ENCODE measurements at places on chromosomes 6 and 20.

DNA sequence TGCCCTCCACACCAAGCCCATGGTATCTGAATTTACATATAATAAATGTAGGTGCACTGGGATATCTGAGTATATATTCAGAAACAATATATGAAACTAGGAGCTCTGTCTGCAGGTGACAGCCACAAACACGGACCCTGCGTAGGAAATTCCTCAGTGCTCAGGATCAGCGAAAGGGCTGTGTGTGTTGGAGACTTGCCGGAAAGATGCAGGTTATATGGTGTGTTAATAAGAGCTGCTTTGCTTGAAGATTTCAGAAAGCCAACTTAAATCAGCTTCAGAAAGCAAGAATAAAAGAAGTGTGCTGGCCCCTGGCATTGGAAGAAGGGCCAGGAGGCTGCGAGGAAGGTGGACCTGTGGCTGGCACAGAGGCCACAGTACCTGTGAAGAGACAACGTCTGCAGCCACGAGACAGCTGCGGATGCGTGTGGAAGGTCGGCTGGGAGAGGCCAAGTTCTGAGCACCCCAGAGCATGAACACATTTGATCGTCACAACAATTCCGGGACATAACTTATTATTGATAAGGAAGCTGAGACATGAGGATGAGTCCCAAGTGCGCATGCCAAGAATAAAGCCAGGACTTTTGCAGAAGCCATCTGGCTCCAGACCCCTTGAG is 183.2 kb downstream of the DLL1 start:
- no peak for DNase-seq

GRCh38 chr6:33944686-33945411 is 141.0 kb upstream of the MLN start:
- no peak for DNase-seq

DNA sequence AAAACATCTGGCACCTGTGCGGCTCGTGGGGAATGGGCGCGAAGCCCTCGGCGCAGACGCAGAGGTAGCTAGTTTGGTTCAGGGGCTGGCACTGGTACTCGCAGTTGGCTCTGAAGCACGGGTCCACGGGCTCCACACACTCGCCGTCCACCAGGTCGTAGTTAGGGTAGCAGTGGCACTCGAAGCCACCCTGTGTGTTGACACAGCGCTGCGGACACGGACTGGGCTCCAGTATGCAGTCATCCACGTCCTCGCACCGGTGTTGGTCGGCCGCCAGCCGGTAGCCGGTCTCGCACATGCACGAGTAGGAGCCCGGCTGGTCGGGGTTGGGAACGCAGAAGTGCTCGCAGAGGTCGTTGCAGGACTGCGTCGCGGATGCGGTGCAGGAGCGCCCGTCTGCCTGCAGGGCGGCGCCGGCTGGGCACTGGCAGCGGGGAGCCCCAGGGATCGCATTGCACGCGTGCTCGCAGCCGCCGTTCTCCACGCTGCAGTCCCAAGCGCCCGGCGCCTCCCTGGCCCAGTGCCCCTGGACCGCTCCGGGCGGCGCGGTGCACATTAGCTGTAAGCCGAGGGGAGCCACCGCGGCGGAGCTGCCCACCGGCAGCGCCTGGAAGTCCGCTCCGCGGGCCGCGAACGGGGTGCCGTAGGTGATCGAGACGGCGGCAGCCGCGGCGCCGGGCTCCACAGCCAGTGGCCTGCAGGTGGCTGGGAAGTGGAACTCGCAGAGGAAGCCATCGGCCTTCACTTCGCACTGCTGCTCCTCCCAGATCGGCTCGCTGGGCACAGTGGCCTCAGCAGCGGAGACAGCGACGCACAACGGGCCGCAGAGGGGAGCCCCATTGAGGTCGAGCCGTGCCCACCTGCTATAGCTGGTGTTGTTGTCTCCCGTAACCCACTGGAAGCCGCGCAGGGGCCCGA is 930 bp downstream of the THBD start:
- peak; percentile 36 for DNase-seq

DNA sequence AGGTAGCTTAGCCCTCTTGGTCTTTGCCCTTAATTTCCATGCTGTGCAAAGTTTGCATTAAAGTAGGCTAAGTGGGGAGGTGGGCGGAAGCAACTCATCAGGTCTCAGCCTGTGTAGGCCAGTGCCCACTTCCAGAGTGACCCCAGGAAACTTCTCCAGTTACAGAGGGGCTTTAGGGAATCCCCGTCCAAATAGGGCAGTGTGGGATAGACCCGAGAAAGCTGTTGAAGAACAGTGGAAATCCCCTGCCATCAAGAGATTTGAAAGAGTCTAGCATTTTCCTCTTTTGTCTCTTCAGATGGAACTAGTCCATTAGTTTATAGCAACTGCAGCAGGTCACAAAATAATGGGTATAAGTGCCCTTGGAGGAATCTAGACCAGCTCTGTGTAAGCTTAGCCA is 20.2 kb downstream of the SF3B5 start:
- DNase-seq: no peak

- no peak for DNase-seq
Measured at GRCh38 chr20:57231951-57232428, 34.5 kb downstream of the BMP7 start.
